ENCODE measurements at places on chromosomes 4 and X. TPM values are rescaled to one million over a fixed set of nuclear protein-coding genes. Genes with fewer than 3 reads are reported as not detected.

The FATE1 gene
- total RNA-seq = not detected

The NDST4 gene
- not detected for total RNA-seq

The STPG2 gene
- total RNA-seq = 0.09 TPM

The CLCN4 gene
- 7.4 TPM for total RNA-seq

The NSG1 gene
- total RNA-seq = 47.9 TPM

The FRMD7 gene
- total RNA-seq = not detected

The PPEF2 gene
- not detected for total RNA-seq

The NXF2B gene
- total RNA-seq = not detected

The FGF5 gene
- 1.7 TPM for total RNA-seq

The EVC2 gene
- 7.4 TPM for total RNA-seq

The TRIM60 gene
- not detected for total RNA-seq

The ANXA10 gene
- total RNA-seq = 0.85 TPM

The BMPR1B gene
- under 0.01 TPM for total RNA-seq

The ING2 gene
- 7.6 TPM for total RNA-seq

The CLDN22 gene
- not detected for total RNA-seq

The FMR1NB gene
- not detected for total RNA-seq

The HTRA3 gene
- 0.72 TPM for total RNA-seq

The ZGRF1 gene
- total RNA-seq = 7.4 TPM

The TMEM156 gene
- 14.4 TPM for total RNA-seq

The FANCB gene
- 4.0 TPM for total RNA-seq

The HDX gene
- 5.5 TPM for total RNA-seq

The ASB12 gene
- total RNA-seq = not detected

The YY2 gene
- total RNA-seq = 1.1 TPM

The UCHL1 gene
- total RNA-seq = 82.9 TPM

The RAB33A gene
- 1.2 TPM for total RNA-seq

The PF4V1 gene
- not detected for total RNA-seq

The PNMA5 gene
- not detected for total RNA-seq

The UTP3 gene
- 28.5 TPM for total RNA-seq

The DCAF8L2 gene
- 0.19 TPM for total RNA-seq

The PABPC5 gene
- total RNA-seq = 0.45 TPM

The MMGT1 gene
- 8.1 TPM for total RNA-seq

The SSX2B gene
- not detected for total RNA-seq

The RHOXF2B gene
- total RNA-seq = not detected

The RAB41 gene
- not detected for total RNA-seq

The EGF gene
- not detected for total RNA-seq

The PROM1 gene
- 0.18 TPM for total RNA-seq

The ZNF595 gene
- 10.5 TPM for total RNA-seq

The CABS1 gene
- not detected for total RNA-seq

The LGI2 gene
- under 0.01 TPM for total RNA-seq

The PDLIM3 gene
- 17.1 TPM for total RNA-seq

The PAGE2 gene
- total RNA-seq = not detected

The PLRG1 gene
- total RNA-seq = 66.5 TPM

The SERPINA7 gene
- total RNA-seq = not detected

The PSAPL1 gene
- total RNA-seq = not detected

The SLITRK4 gene
- 3.6 TPM for total RNA-seq

The PCDH7 gene
- 22.9 TPM for total RNA-seq

All from endothelial cell of coronary artery (primary cell).